NCI-H774 (cell line): ENCODE measurements at places on chromosomes 11 and 22.
A peak's percentile ranks its signal among the peaks of the same experiment; 100 is the strongest.

DNA sequence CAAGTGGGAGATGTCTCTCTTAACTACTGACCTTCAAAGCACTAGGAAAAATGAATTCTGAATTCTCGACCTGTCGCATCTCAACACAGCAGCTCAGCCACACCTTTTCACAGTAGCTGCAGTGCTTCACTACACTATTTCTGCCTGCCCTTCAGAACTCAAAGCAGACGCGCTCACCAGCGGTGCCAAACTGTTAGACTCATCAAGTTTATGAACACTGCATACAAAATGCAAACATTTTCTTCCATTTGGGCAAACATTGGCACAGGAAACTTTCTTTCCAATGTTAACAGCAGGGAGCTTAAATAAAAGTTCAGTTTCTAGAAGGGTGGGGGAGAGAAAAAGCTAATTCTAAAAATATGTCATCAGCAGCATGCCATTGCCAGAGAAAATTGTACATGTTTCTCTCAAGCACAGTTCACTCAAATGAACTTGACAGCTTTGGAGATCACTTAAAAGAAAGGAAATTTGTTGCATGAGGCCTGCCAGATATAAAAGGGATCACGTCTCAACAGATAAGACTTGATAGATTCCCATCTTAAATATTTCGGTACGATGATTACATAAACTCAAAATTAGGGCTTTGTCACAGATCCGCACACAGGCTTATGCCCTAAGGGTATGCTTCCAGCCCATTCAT, 82.7 kb downstream of the CADM1 start:
- DNase-seq, result no peak

GRCh38 chr11:115065830-115066664, 387.7 kb downstream of the NXPE2 start:
- no peak for DNase-seq

- DNase-seq, result no peak
Measured at GRCh38 chr11:93587858-93588581, 44.8 kb upstream of the SMCO4 start.

DNA sequence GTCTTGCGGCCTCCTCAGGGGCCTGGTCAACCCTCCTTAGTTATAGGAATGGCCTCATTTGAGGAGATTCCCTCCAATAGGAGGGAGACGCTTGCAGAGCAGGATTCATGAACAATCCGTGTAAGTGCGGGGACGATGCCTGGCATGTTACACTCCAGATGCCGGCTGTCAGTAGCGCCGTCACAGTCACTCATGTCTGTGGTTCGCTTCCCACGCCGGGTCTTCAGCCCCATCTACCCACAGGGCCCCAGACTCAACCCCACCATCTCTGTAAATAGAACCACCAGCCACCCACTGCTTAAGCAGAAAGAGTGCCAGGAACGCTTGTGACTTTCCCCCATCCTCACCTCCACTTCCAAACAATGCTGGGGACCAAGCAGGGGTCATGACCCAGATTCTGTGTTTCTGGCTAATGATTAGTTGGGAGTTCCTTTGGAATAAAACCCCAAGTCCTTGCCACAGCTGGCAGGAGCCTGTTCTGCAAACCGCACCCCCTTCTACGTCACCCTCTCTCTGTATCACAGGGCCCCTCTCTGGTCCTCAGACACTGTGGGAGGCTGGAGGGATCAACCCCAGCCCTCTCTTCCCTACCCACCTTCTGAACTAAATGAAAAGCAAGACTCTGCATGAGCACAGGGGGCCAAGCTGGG, 38.8 kb upstream of the TOLLIP start:
- DNase-seq, result no peak

DNA sequence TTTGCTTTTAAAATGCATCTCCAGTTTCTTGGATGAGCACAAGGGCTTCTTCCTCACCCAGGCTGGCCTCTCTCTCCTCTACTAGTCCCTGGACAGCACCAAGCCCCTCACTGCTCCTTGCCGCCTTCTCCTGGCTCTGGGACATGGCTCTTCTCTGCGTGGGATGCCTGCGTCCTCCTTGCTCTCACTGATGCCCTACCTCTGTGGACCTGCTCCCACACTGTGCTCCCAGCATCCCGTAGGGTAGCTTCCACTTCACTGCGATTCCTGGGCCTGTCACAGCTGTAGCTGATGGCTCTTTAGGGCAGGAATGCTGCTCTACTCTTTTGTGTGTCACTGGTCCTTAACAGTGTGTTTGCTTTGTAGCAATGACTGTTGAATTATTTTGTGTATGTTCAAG, 136.3 kb downstream of the SNX19 start:
- no peak for DNase-seq

DNA sequence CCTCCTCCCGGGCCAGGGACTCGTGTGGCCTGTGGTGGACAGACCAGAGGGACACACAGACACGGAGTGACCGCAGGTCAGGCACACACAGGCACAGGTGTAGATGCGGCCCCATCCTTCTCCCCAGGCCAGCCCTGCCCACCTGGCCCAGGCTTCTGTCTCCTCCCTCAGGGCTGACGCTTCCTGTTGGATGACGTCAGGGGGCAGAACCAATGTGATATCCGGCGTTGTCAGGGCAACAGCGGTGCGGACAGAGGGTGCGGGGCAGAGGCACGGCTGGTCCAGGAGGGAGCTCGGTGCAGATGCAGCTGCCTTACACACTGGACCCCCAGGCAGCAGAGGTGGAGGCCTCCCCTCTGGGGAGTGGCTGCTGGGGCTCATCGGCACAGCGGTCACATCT, 2.9 kb upstream of the TUBGCP6 start:
- DNase-seq, result peak; percentile 65

DNA sequence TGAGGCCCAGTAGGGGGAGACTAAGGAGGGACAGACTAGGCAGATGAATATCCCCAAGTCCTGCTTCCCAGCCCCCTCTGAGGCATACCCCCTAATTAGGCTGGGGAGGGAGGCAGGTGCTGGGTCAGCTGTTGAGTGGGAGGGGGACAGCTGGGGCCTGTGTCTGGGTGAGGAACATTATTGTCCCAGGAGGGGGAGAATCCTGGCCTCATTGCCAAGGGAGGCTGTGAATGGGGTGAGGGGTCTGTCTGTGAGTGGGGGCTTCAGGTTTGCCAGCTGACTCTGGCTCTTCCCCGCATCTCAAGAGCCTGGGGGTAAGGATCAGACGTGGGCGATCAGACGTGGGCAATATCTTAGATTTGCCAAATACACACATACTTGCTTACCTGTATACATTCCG, 2.1 kb downstream of the INPPL1 start:
- DNase-seq, result no peak

GRCh38 chr22:28670161-28670560, 9.5 kb downstream of the TTC28 start:
- DNase-seq, result no peak

DNA sequence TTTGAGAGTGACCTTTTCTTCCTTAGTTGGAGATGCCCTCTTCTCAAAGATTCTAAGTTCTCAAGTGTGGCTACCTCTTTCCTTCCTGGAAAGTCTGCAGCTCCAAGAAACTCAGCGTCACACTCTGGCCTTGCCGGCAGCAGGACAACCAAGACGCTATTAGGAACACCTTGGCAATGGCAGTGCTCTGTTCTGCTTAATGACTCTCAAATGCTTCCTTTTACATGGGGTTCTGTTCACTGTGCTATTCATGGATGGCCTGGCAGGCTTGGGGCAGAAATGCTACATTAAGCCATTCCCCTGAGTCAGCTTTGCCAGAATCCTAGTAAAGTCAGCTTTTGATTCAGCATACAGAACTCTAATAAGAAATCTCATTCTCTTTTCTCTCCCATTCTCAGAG, 25.9 kb downstream of the LARGE2 start:
- no peak for DNase-seq

- DNase-seq, result no peak
Measured at GRCh38 chr11:118975771-118976709, 4.5 kb downstream of the FOXR1 start.

DNA sequence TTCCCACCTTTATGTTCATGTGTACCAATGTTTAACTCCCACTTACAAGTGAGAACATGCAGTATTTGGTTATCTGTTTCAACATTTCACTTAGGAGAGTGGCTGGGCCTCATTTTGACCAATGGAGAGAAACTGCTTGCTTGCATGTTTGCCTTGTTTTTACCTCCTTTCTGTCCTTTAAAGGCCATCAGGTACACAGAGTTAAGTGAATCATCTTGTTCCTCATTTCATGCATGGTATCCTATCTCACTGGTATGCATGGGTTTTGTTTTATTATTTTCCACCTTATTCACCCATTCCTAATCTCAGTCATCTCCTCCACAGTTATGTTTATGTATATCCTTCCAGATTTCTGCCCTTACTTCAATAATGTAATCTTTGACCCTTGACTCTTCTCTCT, 101.0 kb downstream of the ELP4 start:
- no peak for DNase-seq

DNA sequence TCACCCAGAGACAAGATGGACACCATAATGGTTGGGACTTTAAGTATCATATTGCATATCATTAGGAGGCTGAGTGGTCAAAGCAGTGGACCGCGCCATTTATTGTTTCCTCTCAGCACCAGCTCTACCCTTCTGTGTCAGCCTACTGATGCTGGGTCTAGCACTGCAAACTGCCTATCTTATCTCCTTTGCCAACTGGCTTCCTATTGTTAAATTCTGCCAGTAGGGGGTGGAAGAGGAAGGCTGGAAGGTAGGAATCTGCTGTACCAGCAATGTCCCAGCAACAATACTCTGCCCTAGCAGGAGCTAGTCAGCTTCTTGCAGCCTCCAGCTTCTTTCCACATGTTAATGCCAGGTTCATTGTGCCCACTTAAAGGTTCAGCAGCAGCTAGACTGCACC, 367.1 kb upstream of the PDGFD start:
- no peak for DNase-seq

DNA sequence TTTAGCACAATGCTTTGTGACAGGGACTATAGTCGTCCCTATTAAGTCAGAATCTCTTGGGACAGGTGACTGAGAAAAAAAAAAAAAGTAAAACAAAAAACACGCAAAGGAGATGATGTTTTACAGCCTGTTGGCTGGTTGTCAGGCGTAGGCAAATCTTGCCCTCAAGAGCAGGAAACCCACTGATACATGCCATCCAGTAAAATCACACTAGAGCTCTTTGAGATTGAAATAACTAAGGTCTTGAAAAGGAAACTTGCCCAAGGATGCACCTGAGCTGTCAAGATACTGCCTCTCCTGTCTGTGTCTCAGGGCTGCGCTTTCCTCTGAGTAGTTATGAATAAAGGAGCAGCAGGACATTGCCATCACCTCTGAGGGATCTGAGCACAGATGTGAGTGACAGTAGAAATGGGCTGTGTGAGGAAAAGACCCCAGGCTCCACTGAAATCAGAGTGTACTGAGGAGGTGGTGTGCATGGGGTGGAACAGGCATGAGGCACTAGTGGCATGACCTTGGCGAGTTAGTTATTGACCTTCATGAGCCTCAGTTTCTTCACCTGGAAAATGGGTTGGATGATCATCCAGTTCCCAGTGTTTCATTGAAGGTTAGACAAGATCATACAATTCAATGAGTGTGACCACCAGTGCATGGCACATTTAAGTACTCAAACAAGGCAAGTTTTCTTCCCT, 23.3 kb downstream of the MICAL2 start:
- DNase-seq, result no peak

GRCh38 chr22:17980015-17980590, 44.3 kb downstream of the MICAL3 start:
- no peak for DNase-seq

- DNase-seq, result no peak
Measured at GRCh38 chr11:72229925-72230763, 5.6 kb downstream of the INPPL1 start.

- DNase-seq, result no peak
Measured at GRCh38 chr11:116792869-116793771, 1.4 kb upstream of the APOA5 start.

GRCh38 chr11:64762674-64763525, 3.1 kb upstream of the PYGM start:
- no peak for DNase-seq

DNA sequence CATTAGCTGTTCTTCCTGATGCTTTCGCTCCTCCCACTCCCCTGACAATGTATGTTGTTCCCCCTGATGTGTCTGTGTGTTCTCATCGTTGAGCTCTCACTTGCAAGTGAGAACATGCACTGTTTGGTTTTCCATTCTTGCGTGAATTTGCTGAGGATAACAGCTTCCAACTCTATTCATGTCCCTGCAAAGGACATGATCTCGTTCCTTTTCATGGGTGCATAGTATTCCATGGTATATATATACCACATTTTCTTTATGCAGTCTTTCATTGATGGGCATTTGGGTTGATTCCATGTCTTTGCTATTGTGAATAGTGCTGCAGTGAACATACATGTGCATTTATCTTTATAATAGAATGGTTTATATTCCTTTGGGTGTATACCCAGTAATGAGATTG, 58.6 kb upstream of the RRM1 start:
- DNase-seq, result no peak

- no peak for DNase-seq
Measured at GRCh38 chr11:102111011-102111786, 952 bp downstream of the YAP1 start.

- peak; percentile 94 for DNase-seq
Measured at GRCh38 chr11:18394275-18394927, at the start of gene LDHA. Gene LDHA (plus strand): TSS chr11:18394563. CDS start chr11:18396843, 2,280 bp downstream.

- no peak for DNase-seq
Measured at GRCh38 chr22:35995772-35996171, 32.9 kb downstream of the RBFOX2 start.

DNA sequence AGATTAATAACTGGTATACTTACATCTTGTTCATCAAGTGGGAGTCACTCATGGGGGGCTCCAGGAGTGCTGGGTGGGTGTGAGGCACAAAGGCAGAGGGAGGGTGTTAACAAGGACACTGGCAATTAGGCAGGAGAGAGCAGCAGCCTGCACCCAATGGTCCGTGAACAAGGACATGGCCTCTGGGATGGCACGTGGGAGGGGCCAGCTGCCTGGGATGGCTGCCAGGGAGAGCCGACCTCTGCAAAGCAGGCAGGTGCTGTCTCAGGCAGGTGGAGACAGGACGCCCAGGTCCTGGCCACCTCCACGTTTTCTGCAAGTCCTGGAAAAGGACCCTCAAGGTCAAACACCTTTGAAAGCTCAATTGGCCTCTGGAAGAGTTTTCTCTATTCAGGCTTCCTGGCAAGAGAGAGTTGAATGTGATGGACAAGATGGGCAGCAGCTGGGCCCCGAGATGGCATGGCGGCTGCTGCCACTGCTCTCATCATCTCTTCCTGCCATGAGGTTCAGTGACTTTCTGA, 257.1 kb downstream of the BUD13 start:
- DNase-seq, result peak; percentile 73

DNA sequence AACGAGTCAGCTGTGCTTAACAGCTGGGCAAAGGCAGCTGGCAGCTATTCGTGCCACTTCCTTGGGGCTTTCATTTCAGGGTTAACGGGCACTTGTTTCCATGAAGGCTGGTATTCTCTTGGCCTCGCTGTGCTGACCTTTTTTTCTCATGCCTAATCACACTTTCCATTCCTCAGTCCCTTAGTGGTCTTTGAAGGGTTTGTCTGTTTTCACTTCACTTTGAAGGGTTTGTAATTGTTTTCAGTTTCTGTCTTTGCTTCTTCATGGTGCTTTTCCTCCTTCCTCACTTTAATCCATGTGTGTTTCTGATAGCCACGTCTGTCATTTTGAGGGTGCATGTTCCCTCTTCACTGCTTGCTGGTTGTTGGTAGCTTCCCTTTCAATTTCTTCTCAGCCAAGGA, 24.6 kb downstream of the PPIL2 start:
- DNase-seq, result no peak

GRCh38 chr11:76795936-76796441, 12.8 kb downstream of the TSKU start:
- no peak for DNase-seq
